Panc1 (cell line): ENCODE measurements at places on chromosomes 4 and X.

DNA sequence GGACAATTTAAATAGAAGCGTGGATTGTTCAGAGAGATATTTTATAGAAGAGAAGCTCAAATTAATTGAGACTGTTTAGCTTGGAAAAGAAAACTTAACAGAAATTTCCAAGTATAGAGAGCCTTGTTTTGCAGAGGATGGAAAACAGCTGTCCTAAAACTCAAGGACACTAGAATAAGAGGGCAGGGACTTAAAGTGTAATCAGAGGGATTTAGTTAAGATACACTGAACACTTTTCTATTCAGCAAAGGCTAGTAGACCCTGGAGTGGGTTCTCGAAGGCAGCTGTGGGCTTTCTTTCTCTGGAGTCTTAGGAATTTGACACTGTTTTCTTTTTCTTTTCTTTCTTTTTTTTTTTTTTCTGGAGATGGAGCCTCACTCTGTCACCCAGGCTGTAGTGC is 92.7 kb upstream of the ARX start:
- no peaks in the 10 kb centered on the region for H3K36me3 ChIP-seq
- H3K27me3 ChIP-seq: no peaks in the 10 kb centered on the region
- H3K4me1 ChIP-seq: no peaks in the 10 kb centered on the region
- no peak overlapping the region for H3K4me3 ChIP-seq
- no peak overlapping the region for H3K27ac ChIP-seq

DNA sequence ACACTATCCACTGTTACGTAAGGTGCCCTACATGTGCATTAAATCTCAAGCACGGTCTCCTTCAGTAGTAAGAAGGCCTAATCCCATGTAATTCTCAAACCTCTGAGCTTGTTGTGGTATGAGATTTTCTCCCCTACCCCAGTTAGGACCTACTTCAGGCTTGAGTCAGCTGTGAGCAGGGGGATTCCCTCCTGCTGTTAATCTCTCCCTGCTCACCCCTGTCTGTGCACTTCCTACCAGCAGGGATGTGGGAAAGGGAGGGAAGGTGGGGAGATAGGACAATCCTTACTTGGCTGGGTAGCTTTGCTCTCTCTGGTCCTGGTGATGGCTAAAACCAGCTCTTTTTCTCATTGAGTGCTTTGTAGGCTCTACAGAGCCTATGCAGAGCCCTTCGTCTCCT is 60.8 kb downstream of the PALLD start:
- H3K36me3 ChIP-seq: no peaks in the 10 kb centered on the region
- no peaks in the 10 kb centered on the region for H3K4me1 ChIP-seq
- no peaks in the 10 kb centered on the region for H3K27me3 ChIP-seq

- no peaks in the 10 kb centered on the region for H3K27me3 ChIP-seq
- no peaks in the 10 kb centered on the region for H3K36me3 ChIP-seq
- H3K27ac ChIP-seq: no peak overlapping the region
- DNase-seq: no peak
Observed at GRCh38 chr4:184787766-184788503, 37.8 kb downstream of the ACSL1 start.

DNA sequence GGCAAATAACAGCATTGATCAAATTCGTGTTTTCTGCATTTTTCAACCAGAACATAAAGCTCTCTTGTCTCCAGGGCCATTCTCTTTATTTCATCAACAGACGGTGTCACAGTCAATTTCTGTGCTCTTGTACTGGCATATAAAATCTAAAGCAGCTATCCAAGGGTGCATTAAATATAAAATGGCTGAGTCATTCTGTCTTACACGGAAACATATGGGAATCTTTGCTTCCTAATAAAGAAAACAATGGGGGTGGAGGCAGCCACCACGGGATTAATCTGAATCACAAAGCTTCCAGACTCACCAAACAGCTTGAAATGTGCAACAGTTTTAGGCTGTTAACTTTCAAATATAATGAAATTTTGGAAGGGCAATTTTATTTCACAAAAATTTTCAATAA is 132.6 kb downstream of the IL15 start:
- no peak overlapping the region for H3K4me3 ChIP-seq
- H3K4me1 ChIP-seq: no peaks in the 10 kb centered on the region
- no peaks in the 10 kb centered on the region for H3K27me3 ChIP-seq

GRCh38 chrX:43880425-43880824 is 1.8 kb downstream of the MAOB start:
- no peak overlapping the region for H3K4me3 ChIP-seq
- no peak for DNase-seq
- H3K36me3 ChIP-seq: no peaks in the 10 kb centered on the region
- no peaks in the 10 kb centered on the region; the same call in 1 of the 2 replicates for H3K27me3 ChIP-seq
- no peaks in the 10 kb centered on the region for H3K4me1 ChIP-seq
- no peak overlapping the region for H3K27ac ChIP-seq

GRCh38 chr4:1846580-1846979 is 9.4 kb downstream of the LETM1 start:
- no peak overlapping the region for H3K4me3 ChIP-seq
- H3K4me1 ChIP-seq: peaks cover under 1% of the 10 kb centered on the region; the same call in 1 of the 2 replicates
- DNase-seq: no peak
- H3K27me3 ChIP-seq: no peaks in the 10 kb centered on the region
- no peak overlapping the region for H3K27ac ChIP-seq

- no peak for DNase-seq
- no peak overlapping the region for H3K4me3 ChIP-seq
- no peaks in the 10 kb centered on the region for H3K4me1 ChIP-seq
- H3K27ac ChIP-seq: no peak overlapping the region
- no peaks in the 10 kb centered on the region for H3K36me3 ChIP-seq
Observed at GRCh38 chr4:80539190-80539589, 203.7 kb downstream of the CFAP299 start.

DNA sequence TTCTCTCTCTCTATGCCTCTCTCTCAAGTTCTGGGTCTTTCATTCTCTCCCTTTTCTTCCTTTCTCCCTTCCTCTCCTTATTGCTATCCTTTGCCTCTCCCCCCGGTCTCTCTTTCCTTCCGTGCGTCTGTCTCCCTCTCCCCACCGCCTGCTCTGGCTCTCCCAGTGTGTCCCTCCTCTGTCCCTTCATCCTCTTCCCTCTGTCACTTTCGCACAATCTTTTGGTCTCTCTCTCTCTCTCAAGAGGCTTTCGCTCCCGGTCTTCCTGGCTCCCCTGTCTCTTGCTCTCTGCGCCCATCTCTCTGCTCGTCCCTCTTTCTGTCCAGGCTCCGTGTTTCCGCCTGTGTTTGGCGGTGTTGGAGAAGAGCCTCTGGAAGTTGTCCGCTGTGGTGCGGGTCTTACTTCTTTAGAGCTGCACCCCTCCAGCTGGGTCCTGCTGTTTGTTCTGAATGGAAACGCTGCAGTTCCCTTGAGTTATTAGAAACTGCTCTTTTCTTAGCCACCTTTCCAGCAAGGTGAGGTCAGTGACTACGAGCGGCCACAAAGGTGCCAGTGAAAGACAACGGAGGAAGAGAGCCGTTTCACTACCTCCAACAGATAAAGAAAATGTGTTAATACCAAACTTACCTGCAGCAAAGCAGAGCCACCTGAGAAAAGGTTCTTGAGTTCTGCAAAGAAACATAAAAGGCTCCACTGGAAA is 1.1 kb downstream of the BMPR1B start:
- H3K4me1 ChIP-seq: peaks cover 4% of the 10 kb centered on the region
- peak overlapping the region; percentile 34 for H3K4me3 ChIP-seq
- no peaks in the 10 kb centered on the region for H3K36me3 ChIP-seq
- peaks cover 28% of the 10 kb centered on the region for H3K27me3 ChIP-seq

GRCh38 chrX:101564651-101565050 is 14.3 kb downstream of the ARMCX1 start:
- H3K4me3 ChIP-seq: no peak overlapping the region
- H3K27ac ChIP-seq: no peak overlapping the region
- no peaks in the 10 kb centered on the region for H3K4me1 ChIP-seq
- 0 out of 2 replicates have a peak, but pooled peaks cover 2% of the 10 kb centered on the region for H3K27me3 ChIP-seq

DNA sequence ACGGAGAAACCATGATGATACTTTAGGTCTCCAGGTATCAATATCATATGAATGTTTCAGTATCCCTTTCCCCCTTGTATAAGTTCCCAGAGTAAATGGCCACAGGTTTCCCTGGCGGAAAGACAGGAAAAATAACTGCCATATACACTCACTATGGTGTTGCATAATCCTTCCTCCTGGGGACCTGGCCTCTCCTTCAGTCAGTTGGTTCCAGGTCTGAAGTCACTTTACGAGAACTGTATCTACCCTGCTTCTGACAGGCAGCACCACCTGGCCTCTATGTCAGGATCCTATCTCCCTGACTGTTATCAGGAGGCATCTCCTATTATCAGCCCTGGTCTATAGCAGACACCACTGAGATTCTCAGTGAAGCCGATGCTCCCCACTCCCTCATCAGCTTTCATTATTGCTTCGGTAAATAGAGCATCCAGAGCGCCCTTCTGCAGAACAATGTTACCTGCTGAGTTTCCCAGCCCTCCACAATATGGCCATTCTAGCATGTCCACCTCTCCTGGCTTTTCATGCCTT is 22.6 kb downstream of the HAUS3 start:
- no peaks in the 10 kb centered on the region for H3K27me3 ChIP-seq
- no peaks in the 10 kb centered on the region; the same call in 1 of the 2 replicates for H3K4me1 ChIP-seq
- no peak for DNase-seq
- H3K36me3 ChIP-seq: peaks cover 2% of the 10 kb centered on the region
- no peak overlapping the region for H3K27ac ChIP-seq
- H3K4me3 ChIP-seq: no peak overlapping the region

- no peaks in the 10 kb centered on the region for H3K4me1 ChIP-seq
- no peaks in the 10 kb centered on the region for H3K36me3 ChIP-seq
- DNase-seq: no peak
- H3K27ac ChIP-seq: no peak overlapping the region
- no peaks in the 10 kb centered on the region for H3K27me3 ChIP-seq
Observed at GRCh38 chr4:165756836-165757235, 116.2 kb upstream of the TLL1 start.

GRCh38 chr4:25939330-25939729 is 25.3 kb downstream of the SMIM20 start:
- no peak overlapping the region for H3K27ac ChIP-seq
- H3K27me3 ChIP-seq: no peaks in the 10 kb centered on the region; the same call in 1 of the 2 replicates
- no peaks in the 10 kb centered on the region for H3K4me1 ChIP-seq

- no peak overlapping the region for H3K27ac ChIP-seq
- no peak for DNase-seq
- no peaks in the 10 kb centered on the region for H3K27me3 ChIP-seq
- no peaks in the 10 kb centered on the region for H3K36me3 ChIP-seq
- no peaks in the 10 kb centered on the region for H3K4me1 ChIP-seq
- no peak overlapping the region for H3K4me3 ChIP-seq
Observed at GRCh38 chr4:123802082-123802645, 405.6 kb downstream of the SPRY1 start.

GRCh38 chrX:71650333-71650969 is 16.9 kb upstream of the LOC101059915 start:
- DNase-seq: no peak
- no peaks in the 10 kb centered on the region for H3K27me3 ChIP-seq
- H3K36me3 ChIP-seq: no peaks in the 10 kb centered on the region
- H3K4me3 ChIP-seq: no peak overlapping the region
- H3K4me1 ChIP-seq: no peaks in the 10 kb centered on the region

DNA sequence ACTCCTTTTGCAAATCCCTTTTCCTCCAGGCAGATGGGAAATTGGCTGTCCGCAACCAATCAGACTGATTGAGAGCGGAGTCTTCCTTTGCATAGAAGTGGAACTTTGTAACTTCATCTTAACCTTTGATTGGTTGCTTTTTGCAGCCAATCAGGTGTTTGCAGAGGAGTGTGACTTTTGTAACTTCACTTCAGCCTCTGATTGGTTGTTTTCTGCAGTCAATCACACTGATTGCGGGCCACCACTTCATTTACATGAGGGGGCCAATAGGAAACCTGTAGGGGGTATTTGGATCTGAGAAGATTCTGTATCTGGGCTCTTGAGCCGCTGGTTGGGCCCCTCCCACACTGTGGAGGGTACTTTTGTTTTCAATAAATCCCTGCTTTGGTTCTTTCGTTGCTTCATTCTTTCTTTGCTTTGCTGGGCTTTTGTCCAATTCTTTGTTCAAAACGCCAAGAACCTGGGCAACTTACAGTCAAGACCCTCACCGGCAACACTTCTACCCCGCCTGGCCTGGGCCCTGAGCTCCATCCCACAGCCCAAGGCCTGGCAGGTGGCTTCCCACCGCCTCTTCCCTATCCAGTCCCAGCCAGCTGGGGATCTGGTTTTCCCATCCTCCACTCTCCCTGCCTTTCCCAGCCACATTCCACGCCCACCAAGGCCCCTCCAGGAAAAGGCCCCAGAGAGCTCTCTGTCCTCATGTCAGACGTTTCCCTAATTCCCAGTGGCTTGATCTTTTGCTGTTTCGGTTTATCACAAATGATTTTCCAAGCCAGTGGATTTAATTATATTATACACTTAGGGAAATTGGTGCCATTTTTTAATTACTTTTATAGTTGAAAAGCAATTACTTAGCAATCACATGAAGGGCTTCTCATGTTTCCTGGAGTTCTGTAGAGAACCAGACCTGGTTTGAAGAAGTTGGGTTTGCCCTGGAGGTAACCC is 110.2 kb upstream of the STX18 start:
- H3K4me1 ChIP-seq: no peaks in the 10 kb centered on the region
- no peak overlapping the region for H3K4me3 ChIP-seq
- H3K36me3 ChIP-seq: no peaks in the 10 kb centered on the region
- no peak for DNase-seq
- H3K27me3 ChIP-seq: no peaks in the 10 kb centered on the region
- no peak overlapping the region for H3K27ac ChIP-seq

DNA sequence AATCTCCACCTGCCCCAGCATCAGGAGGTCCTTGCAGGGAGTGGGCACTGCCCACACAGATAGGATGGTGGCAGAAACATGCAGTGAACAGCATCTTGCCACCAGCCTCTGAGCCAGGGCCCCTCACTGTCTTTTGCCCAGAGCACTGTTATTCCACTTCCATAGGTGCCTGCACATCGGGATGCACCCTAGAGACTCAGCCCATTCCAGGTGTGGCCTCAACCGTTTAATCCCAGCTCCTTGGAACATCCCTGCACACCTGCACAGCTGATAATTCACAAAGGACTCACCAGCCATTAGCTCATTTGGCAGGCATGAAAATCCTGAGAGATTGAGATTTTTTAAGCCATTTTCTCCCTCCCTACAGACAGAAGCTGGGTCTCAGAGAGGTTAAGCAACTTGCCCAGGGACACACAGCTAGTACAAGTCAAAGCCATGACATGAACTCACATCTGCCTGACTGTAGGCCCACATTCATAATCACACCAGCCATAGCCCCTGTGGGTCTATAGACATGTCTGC is 116.3 kb downstream of the EFNB1 start:
- no peaks in the 10 kb centered on the region for H3K4me1 ChIP-seq
- no peak for DNase-seq
- H3K36me3 ChIP-seq: no peaks in the 10 kb centered on the region
- no peak overlapping the region for H3K27ac ChIP-seq
- H3K4me3 ChIP-seq: no peak overlapping the region

- no peak overlapping the region for H3K4me3 ChIP-seq
- no peaks in the 10 kb centered on the region for H3K4me1 ChIP-seq
- H3K27me3 ChIP-seq: no peaks in the 10 kb centered on the region
- H3K27ac ChIP-seq: no peak overlapping the region
- no peaks in the 10 kb centered on the region for H3K36me3 ChIP-seq
Observed at GRCh38 chr4:100547541-100548199, 29.8 kb upstream of the EMCN start.

DNA sequence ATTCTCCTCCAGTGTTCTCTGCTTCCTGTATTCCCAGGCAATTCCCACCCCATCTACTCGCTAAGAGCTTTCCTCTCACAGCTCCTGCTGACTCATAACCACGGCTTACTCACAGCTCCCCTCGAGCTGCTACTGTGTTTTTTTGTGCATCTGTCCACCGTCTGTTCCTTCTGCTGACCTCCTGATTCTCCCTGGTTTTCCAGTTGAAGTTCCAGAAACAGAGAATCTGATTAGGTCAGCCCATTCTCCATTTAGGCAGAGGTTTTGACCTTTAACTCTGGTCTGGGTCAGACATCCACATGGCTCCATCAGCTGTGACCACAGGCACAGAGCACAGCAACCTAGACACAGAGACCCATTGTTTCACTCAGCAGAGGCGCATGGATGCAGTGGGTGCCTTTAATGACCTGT is 5.5 kb upstream of the SMIM20 start:
- no peak overlapping the region for H3K27ac ChIP-seq
- no peaks in the 10 kb centered on the region for H3K4me1 ChIP-seq
- H3K27me3 ChIP-seq: no peaks in the 10 kb centered on the region
- peak; percentile 8 for DNase-seq
- no peaks in the 10 kb centered on the region; the same call in 1 of the 2 replicates for H3K36me3 ChIP-seq
